T-helper 2 cell treated with Interferon-gamma antibody and Interleukin-4, amounts not matched to agents 100 ng/mL and 5 ng/mL, for 36 hours (primary cell): ENCODE measurements at places on chromosomes 2 and 18. TPM values are rescaled to one million over a fixed set of nuclear protein-coding genes. Genes with fewer than 3 reads are reported as not detected.

Gene ALPP
- not detected in 2 replicates for total RNA-seq

Gene ZSWIM2
- not detected in 2 replicates for total RNA-seq

Gene GIGYF2
- total RNA-seq, result 62.5 and 71.8 TPM in 2 replicates

Gene ECEL1
- total RNA-seq, result 0.07 TPM in 1 of 2 replicates, not detected in the other

Gene VWA3B
- total RNA-seq, result not detected in 2 replicates

Gene OSBPL1A
- 0.68 and 1.5 TPM in 2 replicates for total RNA-seq

Gene EIPR1
- total RNA-seq, result 43.0 and 45.8 TPM in 2 replicates

Gene GBX2
- total RNA-seq, result not detected in 2 replicates

Gene CPLX4
- total RNA-seq, result not detected in 2 replicates

Gene HEATR5B
- 22.1 and 23.4 TPM in 2 replicates for total RNA-seq

Gene ALK
- not detected in 2 replicates for total RNA-seq

Gene TFCP2L1
- total RNA-seq, result 0.02 TPM in 2 replicates

Gene RASGRP3
- 5.2 and 7.1 TPM in 2 replicates for total RNA-seq

Gene FLACC1
- total RNA-seq, result 1.1 and 1.3 TPM in 2 replicates

Gene SNED1
- 29.1 and 29.8 TPM in 2 replicates for total RNA-seq

Gene CDH2
- 0.05 and 0.48 TPM in 2 replicates for total RNA-seq

Gene MAP3K20
- total RNA-seq, result 16.8 and 17.1 TPM in 2 replicates

Gene GPR75
- 3.5 and 3.6 TPM in 2 replicates for total RNA-seq

Gene WDR35
- 3.6 TPM in 2 replicates for total RNA-seq

Gene FAP
- total RNA-seq, result not detected in 2 replicates

Gene ARMC9
- total RNA-seq, result 0.50 and 1.1 TPM in 2 replicates

Gene SCTR
- not detected in 2 replicates for total RNA-seq

Gene PRKAG3
- not detected in 2 replicates for total RNA-seq

Gene TNFRSF11A
- total RNA-seq, result 29.6 and 30.8 TPM in 2 replicates

Gene TMEM182
- total RNA-seq, result 2.3 and 3.2 TPM in 2 replicates

Gene SCYGR4
- total RNA-seq, result not detected in 2 replicates

Gene FOXI3
- not detected in 2 replicates for total RNA-seq

Gene NOSTRIN
- total RNA-seq, result not detected in 2 replicates

Gene MAL
- 184 and 187 TPM in 2 replicates for total RNA-seq

Gene OR6B2
- not detected in 2 replicates for total RNA-seq

Gene COLEC11
- total RNA-seq, result 0.27 TPM in 1 of 2 replicates, not detected in the other

Gene KCNJ3
- not detected in 2 replicates for total RNA-seq

Gene TEKT4
- total RNA-seq, result 0.39 and 0.59 TPM in 2 replicates
